ENCODE measurements at places on chromosomes 3 and 15.

- DNase-seq: no peak
Observed at GRCh38 chr3:62500556-62501288, 127.4 kb upstream of the FEZF2 start.

DNA sequence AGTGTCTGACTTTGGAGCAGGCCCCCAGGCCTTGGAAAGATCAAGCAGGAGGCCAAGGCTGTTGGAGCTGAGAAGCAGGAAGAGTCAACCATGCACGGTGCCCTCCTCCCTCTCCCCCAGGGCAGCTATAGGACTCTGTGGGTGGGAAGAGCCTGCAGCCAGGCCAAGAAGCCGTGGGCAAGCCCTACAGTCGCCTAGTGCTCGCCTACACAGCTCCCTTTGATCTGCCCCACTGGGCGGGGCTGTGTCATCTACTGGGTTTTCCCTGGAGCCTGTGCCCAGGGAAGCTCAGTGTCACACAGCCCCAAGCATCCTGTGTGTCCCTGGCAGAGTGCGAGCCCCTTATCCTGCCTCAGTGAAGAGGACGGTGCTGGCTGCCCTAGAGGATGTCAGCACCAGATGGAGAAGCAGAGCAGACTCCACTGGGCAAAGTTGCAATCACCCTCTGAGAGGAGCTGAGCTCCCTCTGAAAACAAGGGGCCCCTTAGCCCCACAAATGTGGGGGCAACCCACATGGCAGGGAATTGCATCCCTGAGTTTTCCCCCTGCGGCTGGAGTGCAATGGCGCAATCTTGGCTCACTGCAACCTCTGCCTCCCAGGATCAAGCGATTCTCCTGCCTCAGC lies 72.2 kb downstream of the KLF13 start:
- no peak for DNase-seq

GRCh38 chr15:45435124-45435903 lies 57.0 kb upstream of the GATM start:
- DNase-seq: no peak

GRCh38 chr3:50278880-50279224 lies at the start of gene LSMEM2:
LSMEM2 (plus strand) TSS chr3:50279087; CDS start chr3:50279114, 27 bp downstream.
- no peak for DNase-seq

- DNase-seq: no peak
Observed at GRCh38 chr3:143820466-143821221, 27.6 kb downstream of the SLC9A9 start.

GRCh38 chr3:150407808-150408220 lies 284 bp upstream of the TSC22D2 start:
- no peak for DNase-seq

DNA sequence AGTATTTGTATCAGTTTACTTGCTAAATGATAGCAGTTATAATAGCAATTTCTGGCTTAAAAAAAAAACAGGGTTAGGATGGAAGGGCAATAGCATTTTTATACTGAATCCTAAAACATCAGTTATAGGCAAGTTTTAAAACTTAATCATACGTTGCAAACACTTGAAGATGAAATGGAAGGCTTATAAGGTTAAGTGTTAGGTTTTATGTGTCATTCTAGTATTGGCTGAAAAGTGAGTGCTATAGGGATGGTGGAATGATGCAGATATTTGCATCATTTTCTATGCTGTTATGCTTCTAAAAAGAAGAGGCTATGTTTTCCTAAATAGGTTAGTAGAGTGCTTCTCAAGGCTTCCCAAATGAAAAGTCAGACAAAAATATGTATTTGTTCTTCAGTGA lies 23.3 kb downstream of the ARIH1 start:
- no peak for DNase-seq

DNA sequence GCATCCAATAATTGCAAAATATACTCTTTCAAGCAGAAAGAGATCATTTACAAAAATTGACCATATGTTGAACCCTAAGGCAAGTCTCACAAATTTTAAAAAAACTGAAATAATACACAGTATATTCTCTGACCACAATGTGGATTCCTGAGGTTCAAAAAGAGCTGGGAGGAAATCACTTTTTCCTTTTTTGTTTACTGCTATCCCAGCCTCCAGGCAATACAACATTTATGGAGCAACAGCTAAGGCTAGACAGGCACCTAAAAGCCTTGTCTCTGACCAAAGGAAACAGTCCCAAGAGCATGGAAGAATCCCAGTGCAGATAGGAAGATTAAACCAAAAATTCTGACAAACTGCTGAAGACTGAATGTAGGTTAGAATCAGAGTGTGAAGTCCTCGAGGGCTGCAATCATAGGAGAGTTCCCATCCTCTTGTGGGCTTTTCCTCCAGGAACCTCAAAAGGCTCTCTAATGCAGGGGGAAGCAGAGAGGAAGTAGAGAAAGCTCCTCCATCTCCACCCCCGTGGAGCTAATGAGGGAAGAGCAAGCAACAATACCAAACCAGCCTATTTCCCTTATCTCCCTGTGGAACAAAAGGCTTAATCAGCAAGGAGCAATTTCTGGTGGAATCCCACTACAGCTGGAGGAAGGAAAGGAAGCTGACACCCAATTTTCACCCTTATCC lies 57.0 kb downstream of the TMCC1 start:
- no peak for DNase-seq

- no peak for DNase-seq
Observed at GRCh38 chr15:79740561-79740960, 156.3 kb downstream of the MTHFS start.

GRCh38 chr15:92954578-92954977 lies 54.5 kb downstream of the CHD2 start:
- DNase-seq: no peak

GRCh38 chr3:11186771-11187191 lies 32.5 kb downstream of the HRH1 start:
- DNase-seq: no peak

DNA sequence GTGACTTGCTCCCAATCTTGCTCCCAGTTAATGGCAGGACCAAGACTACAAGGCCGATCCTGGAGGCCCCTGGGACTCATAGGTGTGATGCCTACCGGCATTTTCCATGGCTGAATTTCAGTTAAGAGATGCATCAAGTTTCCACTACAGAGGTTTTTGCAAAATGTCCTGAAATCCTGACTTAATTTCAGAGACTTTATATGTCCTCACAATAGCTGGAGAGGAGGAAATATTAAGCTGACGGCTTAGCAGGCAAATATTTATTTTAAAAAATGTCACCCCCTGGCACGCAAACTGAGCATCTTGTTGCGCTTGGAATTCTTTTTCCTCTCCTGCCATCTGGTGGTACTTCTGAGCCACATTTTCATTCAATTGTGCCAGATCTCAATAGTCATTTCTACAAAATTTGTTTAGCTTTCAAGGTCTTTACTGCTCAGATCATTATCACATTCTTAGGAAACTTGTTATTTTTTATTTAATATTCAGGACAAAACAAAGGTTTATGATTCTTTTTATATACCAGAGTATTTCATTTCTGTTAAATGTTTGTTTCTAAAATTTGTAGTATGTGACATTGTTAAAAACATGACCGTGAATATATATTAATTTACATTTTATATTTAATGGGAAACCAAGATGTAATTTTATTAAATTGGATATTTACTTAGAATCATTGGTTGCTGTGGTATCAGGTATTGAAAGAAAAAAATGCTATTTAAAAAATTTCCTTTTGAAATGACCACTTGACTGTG lies 189.2 kb upstream of the THRB start:
- DNase-seq: no peak

- DNase-seq: no peak
Observed at GRCh38 chr3:23241256-23241655, 38.1 kb downstream of the UBE2E2 start.

- no peak for DNase-seq
Observed at GRCh38 chr3:172546628-172547214, 23.5 kb upstream of the TNFSF10 start.

DNA sequence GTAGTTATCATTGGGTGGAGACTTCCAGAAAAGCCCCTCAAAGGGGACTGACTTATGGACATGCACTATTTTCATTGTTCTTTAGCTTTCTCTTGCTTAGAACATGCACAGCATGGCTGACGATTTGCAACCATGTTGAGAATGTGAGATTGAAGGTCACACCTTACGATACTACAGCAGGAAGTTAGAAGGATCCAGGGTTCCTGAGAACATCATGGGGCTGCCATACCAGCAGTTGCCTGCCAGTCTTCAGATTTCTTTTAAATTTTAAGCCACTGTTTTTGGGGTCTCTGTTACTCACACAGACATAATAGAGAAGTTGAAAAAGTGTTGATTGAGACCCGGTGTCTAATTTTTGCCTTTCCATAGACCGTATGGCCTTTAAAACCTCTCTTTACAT lies 396.5 kb downstream of the MECOM start:
- DNase-seq: no peak

DNA sequence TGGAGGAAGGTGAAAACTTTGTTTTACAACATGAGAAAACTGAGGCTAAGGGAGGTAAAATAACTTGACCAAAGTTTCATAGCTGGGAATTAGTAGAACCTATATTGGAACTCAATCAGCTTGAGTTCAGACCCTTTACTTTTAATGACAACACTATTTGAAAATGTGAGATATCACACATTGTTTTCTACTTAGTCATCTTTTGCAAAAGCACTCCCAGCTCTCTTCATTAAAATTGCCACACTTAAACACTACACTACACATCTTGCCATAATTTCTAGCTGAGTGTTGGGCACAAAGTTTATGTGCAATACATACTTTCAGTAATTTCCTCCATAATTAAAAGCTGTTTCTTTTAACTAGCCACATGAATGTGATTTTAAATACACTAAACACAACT lies 230.4 kb upstream of the DCBLD2 start:
- DNase-seq: no peak

- DNase-seq: no peak
Observed at GRCh38 chr3:13595485-13595884, 46.6 kb downstream of the FBLN2 start.

DNA sequence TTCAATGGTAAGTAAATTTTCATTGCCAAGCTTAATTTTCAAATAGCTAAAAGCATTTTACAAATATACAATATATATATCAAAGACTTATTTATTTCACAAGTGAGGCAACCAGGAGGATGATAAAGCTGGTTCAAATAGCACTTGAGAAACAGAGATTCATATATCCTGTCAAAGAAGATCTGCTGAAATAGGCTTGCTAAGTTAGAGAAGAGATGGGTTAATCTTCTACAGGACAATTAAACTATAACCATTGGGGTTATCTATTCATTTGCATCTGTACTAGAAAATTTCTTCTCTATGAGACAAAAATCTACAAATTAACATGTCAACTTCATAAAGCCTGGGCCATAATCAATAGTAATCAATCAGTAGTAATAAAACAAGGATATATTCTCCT lies 637.7 kb upstream of the UBE2E2 start:
- no peak for DNase-seq

DNA sequence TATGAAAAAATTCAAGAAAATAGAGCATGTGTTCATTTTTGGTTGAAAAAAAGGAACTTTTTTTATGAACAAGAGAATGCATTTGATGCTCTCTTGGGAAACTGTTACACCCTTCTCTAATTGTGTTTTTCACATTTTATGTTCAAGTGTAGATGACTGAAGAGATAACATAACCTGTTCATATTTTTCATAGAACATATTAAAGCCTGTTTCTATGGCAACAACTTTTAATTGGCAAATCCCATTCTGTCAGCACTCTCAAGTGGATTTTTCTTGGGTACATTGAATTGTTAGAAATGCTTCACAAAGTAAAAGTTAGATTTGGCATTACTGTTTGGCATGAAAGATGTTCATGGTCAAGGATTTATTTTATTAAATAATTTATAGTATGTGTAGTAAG lies 117.5 kb downstream of the MBNL1 start:
- no peak for DNase-seq

- DNase-seq: peak; percentile 8
Observed at GRCh38 chr3:72657666-72658065, 190.6 kb downstream of the SHQ1 start.

- no peak for DNase-seq
Observed at GRCh38 chr3:130515755-130516154, 1.2 kb upstream of the COL6A6 start.

DNA sequence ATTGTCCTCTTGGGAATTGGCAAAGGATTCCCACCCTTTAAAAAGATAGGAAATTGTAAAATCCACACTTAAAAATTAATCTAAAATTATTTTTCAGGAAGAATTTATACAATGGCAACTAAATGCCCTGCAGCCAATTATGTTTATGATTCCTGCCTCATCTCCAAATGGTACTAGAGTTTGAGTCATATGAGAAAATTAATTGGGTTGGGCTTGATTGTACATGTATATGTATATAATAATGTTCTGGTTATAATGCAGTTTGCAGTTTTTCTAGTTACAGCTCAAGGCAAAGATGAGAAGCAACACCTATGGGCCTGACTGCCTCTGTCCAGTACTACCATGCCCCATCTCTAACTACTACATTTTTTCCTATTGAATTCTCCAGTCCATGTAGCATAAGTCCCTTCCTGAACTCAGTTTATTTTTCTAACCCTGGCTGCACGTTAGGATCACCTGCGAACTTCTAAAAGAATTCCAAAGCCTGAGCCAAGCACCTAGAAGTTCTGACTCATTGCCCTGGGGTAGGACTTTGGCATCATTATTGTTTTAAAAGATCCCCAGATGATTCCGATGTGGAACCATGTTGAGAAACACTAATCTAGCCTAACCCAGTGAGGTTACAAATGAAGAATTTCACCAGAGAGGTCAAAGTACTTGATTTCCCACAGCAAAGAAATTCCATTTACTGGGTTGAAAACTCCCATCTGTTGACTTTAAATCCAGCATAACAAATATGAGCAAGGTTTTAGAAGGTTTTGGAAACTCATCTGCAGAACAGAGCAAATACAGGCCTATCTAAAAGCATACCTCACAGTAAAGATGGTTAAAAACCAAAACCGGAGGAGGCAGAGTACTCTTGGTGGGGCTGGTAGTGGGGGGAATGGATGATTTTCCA lies 19.4 kb downstream of the TGFBR2 start:
- DNase-seq: no peak

DNA sequence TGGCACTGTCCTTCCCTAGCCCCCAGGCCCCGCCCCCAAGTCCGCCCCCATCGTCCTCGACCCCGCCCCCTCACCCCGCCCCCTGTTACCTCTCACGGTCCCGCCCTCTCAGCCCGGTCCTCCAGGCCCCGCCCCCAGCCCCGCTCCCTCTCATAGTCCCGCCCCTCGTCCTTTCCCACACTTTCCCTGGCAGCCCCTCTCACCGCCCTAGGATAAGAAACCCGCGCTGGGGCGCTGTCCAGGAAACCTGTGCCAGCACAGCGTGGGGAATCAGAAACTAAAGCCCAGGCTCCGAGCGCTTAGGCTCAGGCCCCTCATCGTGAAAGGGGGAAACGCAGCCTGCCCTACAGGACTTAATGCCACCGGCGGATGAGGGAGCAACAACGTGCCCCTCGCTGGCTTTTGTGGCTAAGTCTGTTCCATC lies 20.9 kb downstream of the TRPM1 start:
- no peak for DNase-seq

Measured in T-helper 22 cell (primary cell).